ENCODE measurements at places on chromosomes 5 and 9.

DNA sequence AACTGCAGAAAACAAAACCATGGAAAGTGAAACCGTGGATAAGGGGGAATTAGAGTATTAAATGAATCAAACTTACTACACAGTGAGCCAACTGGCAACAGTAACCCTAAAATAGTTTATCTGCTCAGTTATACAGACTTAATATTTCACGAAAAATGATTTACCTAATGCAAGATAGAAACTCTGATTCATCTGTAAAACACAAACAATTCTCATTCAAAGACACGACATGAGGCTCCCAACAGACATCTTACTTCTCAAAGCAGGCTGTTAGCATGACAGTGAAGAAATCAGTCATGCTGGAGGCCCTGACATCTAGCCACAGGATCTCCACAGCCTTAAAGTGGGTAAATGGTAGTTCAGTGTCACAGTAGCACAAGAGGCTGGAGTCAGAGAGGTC, 131.2 kb downstream of the FBN2 start:
- no peak for DNase-seq

GRCh38 chr9:110334871-110335270, 2.8 kb downstream of the TXNDC8 start:
- DNase-seq, result no peak

DNA sequence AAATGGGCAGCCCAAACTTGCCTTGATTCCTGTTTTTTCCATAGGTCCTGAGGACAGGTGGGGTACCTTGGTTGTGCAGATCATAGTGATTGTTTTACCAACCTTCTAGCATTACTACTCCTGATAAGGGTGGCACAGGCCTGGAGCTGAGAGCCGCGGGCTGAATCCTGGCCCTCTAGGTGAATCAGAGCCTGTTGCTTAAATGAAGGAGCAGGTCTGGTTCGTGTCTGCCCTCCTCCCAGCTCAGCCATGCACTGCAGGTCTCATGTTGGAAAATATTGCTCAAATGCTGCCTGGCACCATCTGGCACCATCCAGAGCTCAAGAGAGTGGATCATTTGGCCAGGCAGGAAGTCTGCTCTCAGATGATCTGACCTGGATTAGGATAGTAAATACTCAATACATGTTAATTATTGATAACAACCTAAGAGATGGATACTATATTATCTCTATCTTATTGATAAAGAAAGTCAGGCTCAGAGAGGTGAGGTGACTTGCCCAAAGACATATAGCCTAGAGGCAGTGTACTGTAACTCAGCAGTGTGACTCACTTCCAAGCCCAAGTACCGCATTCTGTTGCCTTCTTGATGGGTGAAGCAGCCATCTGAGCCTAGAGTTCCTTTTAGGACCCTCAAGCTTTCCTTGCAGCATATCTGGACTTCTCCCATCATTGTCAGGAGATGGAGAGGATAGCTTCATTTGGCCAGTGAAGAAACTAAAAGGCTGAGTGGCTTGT, 104.3 kb upstream of the PITX1 start:
- no peak for DNase-seq

- DNase-seq, result no peak
Observed at GRCh38 chr9:94612071-94612470, 18.4 kb upstream of the FBP2 start.

DNA sequence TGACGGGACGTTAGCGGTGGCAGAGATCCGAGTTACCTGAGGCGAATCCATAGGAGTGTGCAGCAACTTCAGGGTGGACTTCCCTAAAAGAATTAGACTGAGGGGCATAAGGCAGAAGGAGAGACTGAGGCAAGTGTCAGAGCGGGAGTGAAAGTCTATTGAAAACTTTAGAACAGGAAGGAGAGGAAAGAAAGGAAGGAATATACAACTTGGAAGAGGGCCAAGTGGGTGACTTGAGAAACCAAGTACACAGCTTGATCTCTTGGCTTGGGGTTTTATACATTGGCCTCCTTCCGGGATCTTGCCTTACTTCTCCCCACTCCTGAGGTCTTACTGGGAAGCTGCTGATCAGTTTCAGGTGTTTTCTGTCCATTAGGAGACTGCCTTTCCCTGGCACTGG, 84.9 kb downstream of the SNX18 start:
- DNase-seq, result no peak

DNA sequence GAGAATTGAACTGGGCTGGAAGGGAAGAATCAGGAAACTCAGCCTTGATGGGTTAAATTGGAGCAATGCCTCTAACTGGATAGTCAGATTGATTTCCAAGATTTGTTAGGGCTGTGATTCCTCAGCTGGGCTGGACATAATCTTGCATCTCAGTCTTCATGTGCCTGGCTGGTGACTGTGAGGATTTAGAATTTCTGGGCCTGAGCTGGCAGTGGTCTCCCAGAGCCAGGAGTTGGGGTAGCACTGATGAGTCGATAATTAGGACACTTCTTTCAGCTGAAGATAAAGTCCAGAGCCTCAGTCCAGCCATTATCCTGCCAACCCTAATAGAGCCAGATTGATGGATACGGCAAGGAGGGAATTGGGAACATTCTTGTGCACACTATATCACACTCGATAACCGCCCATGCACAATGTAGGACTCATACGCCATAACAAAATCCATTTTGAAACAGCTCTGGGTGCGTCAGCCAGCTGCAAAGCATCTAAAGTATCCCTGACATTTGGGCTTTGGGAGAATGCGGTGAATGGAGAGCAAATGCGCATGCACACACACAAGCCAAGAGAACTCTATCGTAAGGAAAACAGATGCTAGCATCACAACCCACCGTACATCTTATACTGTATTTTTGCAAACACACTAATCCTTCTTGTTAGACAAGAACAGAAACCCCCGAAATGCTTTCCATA, 405.1 kb upstream of the KLF4 start:
- no peak for DNase-seq

GRCh38 chr5:218457-219291, 554 bp downstream of the SDHA start:
- DNase-seq, result no peak
